ENCODE measurements at places on chromosomes 2 and 18. TPM values are rescaled to one million over a fixed set of nuclear protein-coding genes. Genes with fewer than 3 reads are reported as not detected.

UGT1A8 gene
- not detected for total RNA-seq

MC4R gene
- total RNA-seq: not detected

COL4A3 gene
- total RNA-seq: 0.17 TPM

ARHGAP28 gene
- total RNA-seq: 13.4 TPM

AFF3 gene
- total RNA-seq: 0.66 TPM

Data from smooth muscle cell of trachea (primary cell).